ENCODE measurements at places on chromosomes 13 and 19. TPM values are rescaled to one million over a fixed set of nuclear protein-coding genes. Genes with fewer than 3 reads are reported as not detected.

CUL4A gene
- total RNA-seq = 185 TPM

GRCh38 chr13:40311356-40312101 is 354.9 kb downstream of the FOXO1 start:
- no peak for DNase-seq

DNA sequence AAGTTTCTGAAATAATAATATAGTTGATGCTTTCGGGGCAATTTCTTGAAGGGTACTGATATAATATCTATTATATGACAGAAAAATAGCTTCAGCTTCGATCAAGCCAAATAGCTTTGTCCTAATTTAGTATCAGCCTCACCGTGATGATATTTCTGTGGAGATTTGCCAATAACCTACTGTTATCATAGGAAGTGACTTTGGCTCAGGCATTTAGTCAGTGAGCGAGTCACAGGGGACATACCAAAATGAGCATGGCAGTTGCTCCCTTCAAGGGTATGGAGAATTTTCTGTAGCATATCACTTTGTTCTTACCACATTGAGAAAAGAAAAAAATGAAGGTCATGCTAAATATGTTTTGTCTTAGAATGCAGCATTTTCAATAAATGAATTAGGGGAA is 767.6 kb upstream of the SLITRK1 start:
- no peak for DNase-seq

DNA sequence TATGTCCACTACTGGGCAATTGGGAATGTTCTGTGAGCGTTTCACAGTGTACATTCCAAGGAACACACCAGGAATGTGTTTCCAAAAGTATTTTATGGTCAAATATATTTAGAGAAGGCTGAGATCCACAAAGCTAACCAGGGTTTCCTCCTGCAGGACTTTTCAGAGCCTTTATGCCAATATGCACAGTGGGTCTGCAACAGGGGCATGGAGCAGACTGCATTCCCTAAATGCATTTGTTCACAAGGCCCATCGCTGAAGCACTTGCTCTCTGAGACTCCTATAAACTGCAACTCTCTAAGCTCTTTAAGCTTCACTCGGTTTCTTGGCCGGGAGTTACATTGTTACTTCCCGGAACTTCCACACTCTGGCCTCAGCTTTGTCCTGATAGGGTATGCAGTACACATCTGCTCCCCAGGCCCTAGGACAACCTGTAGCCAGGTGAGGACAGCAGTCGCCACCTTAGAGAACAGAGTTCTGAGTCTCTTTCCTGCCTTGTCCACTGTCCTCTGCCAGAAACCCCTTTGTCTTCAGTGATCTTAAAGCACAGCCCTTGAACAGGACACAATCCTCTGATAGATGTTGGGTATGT is 33.5 kb downstream of the FBN3 start:
- no peak for DNase-seq

ZNF211 gene
- 23.3 TPM for total RNA-seq

DNA sequence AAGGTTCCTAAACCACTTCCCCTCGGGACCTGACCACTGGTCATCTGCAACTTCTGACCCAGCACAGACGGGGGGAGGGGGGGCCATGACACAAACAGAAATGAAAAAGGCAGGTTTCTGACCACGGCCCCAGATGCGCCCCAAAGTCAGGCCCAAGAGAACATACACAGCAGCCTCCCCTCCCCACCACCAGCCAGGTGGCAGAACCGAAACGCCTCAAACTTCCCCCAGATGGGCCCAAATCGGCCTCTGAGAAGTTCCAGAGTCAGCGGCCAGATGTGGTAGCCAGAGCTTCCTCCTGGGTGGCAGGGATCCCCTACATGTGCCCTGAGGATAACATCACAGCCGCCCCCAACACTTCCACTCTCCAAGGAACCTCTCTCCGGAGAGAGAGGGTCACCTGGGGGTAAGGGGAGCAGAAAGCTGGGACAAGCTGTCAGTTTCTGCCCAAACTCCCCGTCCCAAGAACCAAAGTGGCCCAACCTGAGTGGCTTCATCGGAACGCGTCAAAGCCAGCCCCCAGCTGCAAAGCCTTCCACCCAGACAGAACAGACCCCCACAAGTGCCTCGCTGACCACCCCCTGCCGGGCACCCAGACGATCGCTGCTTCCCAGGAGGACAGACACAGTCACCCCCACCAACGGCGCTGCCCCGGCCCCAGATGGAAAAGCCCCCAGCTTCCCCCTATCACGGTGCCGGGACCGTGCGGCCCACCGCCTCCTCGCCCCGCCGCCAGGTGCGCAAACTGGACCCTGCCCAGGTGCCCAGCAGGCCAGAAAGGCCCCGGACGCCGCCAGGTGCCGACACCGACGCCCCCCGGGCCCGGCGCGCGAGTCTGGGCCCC is 800 bp downstream of the ELL start:
- no peak for DNase-seq

DNA sequence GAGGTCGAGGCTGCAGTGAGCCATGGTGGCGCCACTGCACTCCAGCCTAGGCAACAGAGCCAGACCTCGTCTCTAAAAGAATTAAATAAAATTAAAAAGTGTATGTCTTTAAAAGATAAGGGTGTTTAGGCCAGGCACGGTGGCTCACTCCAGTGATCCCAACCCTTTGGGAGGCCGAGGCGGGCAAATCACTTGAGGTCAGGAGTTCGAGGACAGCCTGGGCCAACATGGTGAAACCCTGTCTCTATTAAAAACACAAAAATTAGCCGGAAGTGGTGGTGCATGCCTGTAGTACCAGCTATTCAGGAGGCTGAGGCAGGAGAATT is 7.5 kb upstream of the SDHAF1 start:
- DNase-seq = no peak

GRCh38 chr13:43389983-43390382 is 366.6 kb downstream of the DNAJC15 start:
- no peak for DNase-seq

DNA sequence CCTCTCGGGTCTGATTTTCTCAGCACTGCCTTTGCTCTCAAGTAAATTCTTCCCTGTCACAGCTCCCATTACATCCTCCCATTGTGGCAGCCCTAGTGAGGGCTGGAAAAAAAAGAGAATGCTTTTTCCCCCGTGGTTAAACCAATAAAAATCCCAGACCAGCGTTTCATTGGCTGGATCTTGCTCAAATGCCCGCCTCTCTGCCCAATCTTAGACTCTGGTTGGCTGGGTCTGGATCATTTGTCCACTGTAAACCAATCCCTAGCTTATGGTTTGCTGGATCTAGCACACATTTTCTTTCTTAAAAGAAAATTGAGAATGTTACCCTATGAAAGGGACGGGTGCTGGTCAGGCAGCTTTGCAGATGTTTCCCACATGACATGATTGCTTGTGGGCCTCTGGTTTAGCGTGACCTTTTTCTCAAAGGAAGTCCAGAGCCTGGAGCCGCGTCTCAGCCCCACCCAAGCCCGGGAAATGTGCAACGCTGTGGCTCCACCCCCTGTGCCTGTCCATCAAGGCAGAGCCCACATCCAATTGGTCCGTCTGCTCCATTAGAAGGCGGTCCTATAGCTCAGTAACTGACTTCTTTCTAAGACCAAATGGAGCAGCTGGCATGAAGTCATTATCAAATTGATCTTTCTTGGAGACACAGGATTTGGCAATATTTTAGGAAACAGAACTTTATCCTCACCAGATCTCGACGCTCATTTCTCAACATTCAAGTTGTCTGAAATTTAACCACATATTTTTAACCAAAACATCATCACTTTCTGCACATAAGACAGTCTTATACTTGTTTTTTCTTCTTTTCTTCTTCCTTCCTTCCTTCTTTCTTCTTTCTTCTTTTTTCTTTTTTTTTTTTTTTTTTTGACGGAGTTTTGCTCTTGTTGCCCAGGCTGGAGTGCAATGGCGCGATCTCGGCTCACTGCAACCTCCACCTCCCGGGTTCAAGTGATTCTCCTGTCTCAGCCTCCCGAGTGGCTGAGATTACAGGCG is 2.6 kb upstream of the MCEMP1 start:
- DNase-seq = no peak

DNA sequence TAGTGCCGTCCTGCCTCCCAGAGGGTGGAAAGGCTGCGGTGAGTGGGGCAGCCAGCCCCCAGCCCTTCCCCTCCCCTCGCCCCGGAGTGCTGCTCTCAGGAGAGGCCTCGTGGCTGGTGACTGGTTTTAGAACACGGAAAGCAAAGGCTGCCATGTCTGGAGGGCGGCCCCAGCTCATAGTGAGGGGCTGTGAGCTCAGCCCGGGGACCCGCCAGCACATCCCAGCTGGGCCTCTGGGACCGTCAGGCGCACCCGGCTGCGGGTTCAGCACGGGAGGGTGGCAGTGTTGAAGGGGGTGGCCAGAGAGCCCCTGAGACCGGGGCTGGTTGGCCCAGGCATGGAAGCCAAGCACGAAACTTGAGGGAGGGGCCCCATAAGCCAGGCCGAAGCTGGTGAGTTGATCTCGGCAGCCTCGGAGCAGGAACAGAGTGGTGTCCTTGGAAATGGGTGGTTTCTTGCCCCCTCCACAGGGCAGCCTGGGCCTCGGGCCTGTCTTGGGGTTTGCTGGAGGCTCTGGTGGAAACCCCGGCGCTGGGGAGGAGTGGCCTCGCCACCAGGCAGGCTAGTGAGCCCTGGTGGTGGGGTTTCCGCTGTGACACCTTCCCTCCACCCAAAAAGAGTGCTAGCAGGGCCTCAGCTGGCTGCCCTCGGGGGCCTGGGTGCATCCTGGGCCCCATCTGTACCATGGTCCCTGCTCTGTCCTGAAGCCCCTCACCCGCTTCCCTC is 157.7 kb downstream of the KDM4B start:
- no peak for DNase-seq

GRCh38 chr19:310141-310651 is 19.0 kb upstream of the PLPP2 start:
- DNase-seq = no peak

FGF14 gene
- under 0.01 TPM for total RNA-seq

DNA sequence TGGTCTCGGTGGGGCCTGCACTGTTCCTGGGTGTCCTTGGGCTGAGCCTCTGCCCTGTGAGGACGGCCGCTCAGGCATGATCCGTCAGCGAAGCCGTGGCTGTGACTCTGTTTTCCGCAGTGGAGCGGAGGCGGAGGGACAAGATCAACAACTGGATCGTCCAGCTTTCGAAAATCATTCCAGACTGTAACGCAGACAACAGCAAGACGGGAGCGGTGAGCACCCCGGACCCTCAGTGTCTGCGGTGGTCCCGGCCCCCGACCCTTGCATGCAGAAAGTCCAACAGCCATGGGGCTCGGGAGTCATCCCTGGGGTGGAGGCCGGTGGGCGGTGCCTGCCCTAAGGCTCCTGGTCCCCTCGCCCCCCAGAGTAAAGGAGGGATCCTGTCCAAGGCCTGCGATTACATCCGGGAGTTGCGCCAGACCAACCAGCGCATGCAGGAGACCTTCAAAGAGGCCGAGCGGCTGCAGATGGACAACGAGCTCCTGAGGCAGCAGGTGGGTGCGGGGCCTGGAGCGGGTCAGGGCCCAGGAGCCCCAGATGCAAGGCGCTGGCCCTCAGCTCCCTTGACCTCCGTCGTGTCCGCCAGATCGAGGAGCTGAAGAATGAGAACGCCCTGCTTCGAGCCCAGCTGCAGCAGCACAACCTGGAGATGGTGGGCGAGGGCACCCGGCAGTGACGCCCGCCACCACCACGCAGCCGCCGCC is 3.6 kb upstream of the HAMP start:
- DNase-seq = no peak

GRCh38 chr13:25231517-25231916 is 55.8 kb downstream of the MTMR6 start:
- DNase-seq = no peak

SHANK1 gene
- 0.91 TPM for total RNA-seq

ZNF208 gene
- total RNA-seq = 12.4 TPM

- no peak for DNase-seq
Measured at GRCh38 chr13:77056886-77057285, 29.9 kb upstream of the FBXL3 start.

- DNase-seq = no peak
Measured at GRCh38 chr13:24893863-24894262, 129.9 kb downstream of the RNF17 start.

DNA sequence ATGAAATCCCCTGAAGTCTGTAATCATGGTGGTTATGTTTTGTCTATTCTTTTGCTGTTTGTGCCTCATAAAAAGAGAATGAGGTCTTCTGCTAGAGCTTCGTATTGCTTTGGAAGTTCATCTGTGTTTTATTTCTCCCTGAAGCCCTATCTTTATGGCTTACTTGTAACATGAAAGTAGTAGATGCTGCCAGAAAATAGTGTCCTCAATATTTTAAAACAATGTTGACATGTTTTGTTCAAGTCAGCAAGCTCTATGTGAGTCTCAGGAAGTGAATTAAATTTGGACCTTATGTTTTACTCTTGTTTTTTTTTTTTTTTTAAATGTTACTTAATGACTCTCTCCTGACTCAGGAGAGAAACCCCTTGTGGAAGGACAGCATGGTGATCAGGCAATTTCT is 130.5 kb downstream of the B3GLCT start:
- DNase-seq = no peak

DNA sequence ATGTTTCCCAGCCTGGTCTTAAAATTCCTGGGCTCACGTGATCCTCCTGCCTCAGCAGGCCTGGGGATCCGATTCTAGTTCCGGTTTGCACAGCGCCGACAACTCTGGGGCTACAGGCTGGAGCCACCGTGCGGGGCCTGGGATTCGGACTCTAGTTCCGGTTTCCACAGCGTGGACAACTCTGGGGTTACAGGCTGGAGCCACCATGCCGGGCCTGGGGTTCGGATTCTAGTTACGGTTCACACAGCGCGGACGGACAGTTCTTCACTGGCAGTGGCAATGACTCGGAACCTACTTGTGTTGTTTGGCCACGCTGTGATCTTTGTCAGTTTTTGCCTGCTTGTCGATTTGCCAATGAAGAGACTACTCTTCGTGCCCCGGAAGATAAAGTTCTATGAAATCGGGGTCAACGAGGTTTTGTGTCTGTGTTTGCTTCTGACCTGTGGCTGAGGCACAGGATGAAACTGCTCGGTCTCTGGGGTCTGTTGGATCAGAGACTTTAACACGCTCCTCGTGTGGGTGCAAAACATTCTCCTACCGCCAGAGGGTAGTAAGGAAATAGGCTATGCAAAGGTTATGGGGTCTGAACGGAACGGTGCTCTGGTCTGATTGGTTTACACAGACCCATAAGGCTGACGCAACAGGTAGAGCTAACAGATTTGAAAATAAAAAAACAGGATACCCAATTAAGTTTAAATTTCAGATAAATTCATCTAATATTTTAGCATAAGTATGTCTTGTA is 12.1 kb upstream of the ZSCAN1 start:
- DNase-seq = peak; percentile 50

DNA sequence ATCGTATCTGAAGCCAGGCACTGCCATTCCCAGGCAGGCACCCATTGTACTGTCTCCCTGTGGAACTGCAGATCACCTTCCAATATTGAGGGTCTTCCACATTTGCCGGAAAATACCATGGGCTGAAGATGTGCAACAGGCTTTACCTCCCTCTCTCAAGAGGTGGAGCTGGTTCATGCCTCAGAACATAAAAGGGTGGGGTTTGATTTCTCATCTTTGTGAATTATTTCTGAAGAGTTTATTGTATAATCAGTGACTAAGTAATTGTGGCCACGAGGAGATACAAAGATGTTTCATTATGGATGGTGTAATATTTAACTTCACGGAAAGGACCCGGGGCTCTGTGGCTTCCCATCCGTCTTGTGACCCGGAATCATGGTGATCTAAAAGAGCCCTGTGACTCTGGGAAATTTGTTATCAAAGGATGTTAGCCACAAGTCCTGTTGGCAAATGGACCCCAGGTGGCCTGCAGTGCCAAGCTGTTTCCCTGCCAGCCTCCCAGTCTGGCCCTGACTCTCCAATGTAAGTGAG is 230.5 kb downstream of the LACC1 start:
- DNase-seq = no peak

GRCh38 chr13:106377931-106378662 is 157.4 kb downstream of the EFNB2 start:
- no peak for DNase-seq

- DNase-seq = no peak
Measured at GRCh38 chr13:97477844-97478243, 43.9 kb downstream of the RAP2A start.

KANK2 gene
- total RNA-seq = 370 TPM

GRCh38 chr19:46753420-46754155 is 7.3 kb upstream of the STRN4 start:
- DNase-seq = peak; percentile 62
